ENCODE measurements at places on chromosomes 6 and 20.
A peak's percentile ranks its signal among the peaks of the same experiment; 100 is the strongest.

DNA sequence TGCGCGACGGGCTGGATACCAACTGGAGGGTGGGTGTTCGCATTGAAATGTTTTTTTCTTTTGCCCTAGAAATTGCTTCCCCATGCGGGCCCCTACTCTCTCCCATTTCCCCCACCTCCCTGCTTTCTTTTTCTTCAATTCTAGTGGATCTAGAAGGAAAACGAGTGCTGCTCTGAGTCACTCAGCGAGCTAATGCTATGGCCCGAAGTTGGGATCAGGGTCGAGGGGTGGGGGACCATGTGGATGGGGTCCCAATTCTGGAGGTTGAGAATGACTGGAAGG, 71.5 kb downstream of the SOX4 start:
- no peak for DNase-seq

GRCh38 chr6:166872531-166873009, 83.8 kb downstream of the RNASET2 start:
- no peak for DNase-seq

DNA sequence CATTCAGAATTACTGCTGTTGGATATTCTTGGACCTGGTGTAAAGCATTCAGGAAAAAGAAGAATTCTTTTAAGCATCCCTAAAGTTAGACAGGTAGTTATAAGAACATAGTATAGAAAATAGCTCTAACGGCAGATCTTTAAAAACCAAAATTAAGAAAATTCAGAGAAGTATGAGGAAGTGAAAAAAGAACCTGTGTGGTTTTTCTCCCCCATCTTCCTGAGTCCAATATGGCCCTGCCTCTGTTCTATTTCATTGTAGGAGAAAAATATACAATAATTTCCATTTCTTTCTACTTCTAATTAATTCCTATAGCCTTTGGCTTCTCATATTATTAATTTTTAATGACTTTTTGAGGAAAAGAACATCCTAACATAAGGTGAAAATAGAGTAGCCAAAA, 47.1 kb downstream of the FHL5 start:
- no peak for DNase-seq

GRCh38 chr6:79466207-79466834, 70.9 kb downstream of the LCA5 start:
- peak; percentile 24 for DNase-seq

DNA sequence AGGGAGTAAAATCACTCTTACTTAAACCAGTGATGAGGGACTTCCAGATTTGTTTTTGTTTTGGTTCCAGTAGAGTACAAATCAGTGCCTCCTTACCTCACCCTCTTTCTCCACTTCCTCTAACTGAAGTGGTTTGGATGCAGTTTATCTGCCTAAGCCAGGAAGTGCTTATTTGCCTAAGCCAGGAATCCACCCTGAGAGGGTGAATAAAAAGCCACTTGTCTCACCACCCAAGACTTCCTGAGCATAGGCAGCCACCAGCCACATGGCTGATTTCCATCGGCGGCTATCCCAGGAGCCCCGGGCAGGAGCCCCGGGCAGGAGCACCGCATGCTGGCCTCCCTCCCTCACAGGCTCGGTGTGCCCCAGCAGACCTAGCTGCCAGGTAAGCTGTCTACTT, 12.0 kb downstream of the LRP11 start:
- DNase-seq = no peak

- DNase-seq = no peak
Observed at GRCh38 chr20:32449057-32449889, 91.1 kb downstream of the ASXL1 start.

DNA sequence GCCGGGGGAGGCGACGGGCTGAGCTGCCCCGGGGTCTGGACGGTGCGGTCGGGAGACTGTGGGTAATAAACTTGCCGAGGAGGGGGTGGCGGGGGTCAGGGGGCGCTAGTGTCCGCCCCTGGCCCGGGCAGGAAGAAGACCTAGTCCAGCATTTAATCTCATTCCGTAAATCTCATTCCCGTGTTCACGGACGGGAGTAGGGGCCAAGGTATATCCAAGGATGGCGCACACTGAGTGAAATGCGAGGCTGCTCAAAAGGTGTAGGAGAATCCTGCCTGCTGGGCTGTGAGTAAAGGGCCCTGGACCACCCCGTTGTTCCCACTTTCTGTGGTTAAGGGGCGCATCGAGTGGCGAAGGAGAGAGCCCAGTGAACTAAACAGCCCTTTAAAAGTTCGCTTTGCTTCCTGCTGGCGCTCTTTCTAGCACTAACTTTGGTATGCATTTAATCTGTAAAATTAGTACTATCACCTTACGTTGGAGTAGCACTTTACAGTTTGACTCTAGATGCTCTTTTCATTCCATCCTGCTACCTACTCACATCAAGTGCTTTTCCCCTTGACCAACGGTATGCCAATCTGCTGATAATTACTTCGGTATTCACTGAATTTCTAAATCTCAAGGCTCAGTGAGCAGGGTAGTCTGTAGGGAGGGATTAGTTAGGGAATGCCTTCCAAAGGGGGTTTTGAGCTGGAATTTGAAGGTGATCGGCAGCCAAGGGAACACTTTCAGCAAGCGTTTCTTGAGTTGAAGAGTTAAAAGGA, 730 bp downstream of the PARD6B start:
- DNase-seq = peak; percentile 60
